NCI-H1436 (cell line): ENCODE measurements at places on chromosomes 4 and X.

DNA sequence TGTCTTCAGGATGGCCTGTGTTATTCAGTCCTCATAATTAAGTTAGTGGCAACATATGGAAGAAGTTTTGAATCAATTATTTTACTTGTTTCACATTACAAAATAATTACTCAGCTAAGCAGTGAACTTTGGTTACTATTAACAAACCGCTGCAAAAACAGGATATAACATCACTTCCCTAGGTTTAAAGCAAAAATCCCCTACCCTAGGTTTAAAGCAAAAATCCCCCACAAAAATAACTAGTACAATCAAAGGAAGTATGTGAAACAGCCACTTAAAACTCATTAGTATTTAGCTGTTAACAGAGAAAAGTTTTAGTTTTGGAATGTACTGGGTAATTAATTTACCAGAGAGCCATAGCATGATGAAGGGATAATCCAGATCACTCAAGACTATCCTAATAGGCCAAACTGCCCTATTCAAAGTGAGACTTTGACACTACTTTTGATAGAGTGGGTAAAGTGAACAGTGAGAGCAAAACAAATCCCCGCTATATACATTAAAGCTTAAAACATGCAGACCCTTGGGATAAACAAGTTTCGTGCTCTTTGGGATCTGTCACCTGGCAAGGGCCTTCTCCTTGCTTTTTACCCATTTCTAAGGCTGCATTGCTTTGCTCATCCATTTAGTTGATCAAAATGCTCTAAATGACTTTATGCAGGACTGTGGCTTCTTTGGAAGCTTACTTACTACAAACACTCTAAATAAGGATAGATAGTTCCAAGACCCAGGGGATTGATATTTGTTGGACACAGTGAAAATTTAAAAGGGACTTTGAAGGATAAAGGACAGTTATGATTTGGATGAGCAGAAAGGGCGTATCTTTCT is 36.4 kb upstream of the GPR174 start:
- no peak for DNase-seq

- no peak for DNase-seq
These were observed 43.1 kb upstream of the PPARGC1A start for GRCh38 chr4:23932901-23933308.

GRCh38 chrX:24471808-24472207 is 6.7 kb downstream of the PDK3 start:
- no peak for DNase-seq

- DNase-seq, result no peak
These were observed 17.0 kb upstream of the PAPSS1 start for GRCh38 chr4:107736924-107737448.

GRCh38 chrX:107602694-107603239 is 25.5 kb upstream of the PRPS1 start:
- DNase-seq, result no peak
